ENCODE measurements at places on chromosomes 4 and X.

DNA sequence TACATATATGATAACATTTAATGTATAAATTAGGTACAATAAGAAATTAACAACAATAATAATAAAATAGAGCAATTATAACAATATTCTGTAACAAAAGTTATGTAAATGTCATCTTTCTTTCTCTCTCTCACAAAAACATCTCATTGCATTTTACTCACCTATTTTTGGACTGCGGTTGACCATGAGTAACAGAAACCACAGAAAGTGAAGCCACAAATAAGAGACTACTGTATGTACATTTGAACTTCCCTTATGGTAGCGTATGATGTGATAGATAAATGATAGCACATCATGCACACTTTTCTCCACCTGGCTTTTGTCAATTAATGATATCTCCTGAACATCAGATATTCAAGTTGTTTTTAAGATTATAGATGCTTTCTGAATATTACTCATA lies 80.5 kb downstream of the HNRNPD start:
- DNase-seq = no peak

DNA sequence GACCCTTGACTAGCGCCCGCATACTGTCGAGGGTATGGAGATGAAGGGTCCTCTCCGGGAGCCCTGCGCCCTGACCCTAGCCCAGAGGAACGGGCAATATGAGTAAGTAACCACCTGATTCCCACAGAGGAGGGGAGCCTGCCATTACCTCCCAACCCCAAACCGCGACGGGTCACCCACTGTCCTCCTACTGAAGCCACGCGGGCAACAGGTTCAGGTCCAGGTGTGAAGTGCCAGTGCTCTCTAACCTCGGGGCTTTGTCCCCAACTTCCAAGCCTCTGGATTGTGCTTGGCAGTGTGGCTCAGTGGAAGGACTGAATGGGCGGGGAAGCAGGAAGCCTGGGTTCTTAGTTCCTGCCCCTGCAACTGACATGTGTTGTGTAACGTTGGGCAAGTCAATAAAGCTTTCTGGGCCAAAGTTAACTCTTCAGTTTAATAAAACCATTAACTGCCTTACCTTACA lies 694 bp downstream of the OCRL start:
- no peak for DNase-seq

- DNase-seq = no peak
Measured at GRCh38 chrX:115696039-115696438, 135.1 kb downstream of the PLS3 start.

- no peak for DNase-seq
Measured at GRCh38 chrX:130909469-130910136, 6.6 kb upstream of the ENOX2 start.

- DNase-seq = no peak
Measured at GRCh38 chrX:41688835-41689234, at the start of gene GPR34. Gene GPR34, plus strand, starts transcription at chrX:41688973. Its CDS starts 6,661 bp downstream, at chrX:41695634.

DNA sequence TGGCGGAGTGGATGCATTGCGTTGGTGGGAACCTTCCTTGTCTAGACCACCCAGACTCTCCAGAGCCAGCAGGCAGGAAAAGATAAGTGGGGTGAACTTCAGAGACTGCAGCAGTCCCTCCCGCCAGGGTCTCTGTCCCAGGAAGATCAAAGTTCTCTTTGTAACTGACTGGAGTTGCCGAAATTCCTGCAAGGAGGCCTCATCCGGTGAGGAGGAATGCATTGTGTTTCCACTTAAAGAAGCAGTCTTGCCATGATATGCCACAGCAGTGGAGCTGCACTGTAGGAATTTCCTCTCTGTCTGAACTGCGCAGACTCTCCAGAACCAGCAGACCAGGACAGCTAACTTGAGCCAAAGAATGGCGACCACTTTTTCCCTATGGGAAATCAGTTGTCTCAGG lies 1190.4 kb downstream of the TECRL start:
- no peak for DNase-seq

- DNase-seq = no peak
Measured at GRCh38 chrX:71991164-71991563, 80.5 kb downstream of the NHSL2 start.

DNA sequence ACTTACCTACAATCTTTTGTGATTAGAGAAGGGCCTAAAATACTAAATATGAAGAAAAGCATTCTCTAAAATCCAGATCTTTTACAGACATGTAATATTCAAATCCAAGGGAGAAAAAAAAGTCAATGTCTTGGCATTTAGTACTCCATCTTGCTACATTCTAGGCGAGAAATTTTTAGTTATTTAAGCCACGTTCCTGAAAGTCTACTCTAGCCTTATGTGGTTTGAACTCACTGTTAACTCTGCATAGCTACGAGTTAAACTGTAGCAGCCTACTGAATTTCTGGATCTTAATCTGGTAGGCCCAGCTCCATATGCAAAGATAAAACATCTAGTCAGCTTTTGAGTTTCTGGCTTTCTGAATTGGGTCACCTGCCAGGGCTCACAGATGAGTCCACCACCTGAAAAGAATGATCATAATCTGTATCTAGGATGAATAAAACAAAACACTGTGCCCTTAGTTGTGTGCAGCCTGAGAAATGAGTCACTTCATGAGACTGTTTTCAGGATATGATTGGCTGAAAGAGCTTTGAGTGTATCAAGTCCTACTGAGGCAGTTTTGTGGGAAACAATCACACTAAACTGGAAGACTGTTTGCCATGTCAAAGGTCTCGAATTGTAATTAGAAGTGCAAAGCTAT lies 3.2 kb upstream of the NEK1 start:
- no peak for DNase-seq
